ENCODE measurements at places on chromosomes 1 and 21. TPM values are rescaled to one million over a fixed set of nuclear protein-coding genes. Genes with fewer than 3 reads are reported as not detected.
A peak's percentile ranks its signal among the peaks of the same experiment; 100 is the strongest.

OR2C3 gene
- not detected for total RNA-seq

NMNAT2 gene
- total RNA-seq = 22.5 TPM

VTCN1 gene
- total RNA-seq = 3.6 TPM

GRCh38 chr21:26743524-26743923 is 101.7 kb downstream of the ADAMTS1 start:
- no peak for DNase-seq

- DNase-seq = no peak
Observed at GRCh38 chr1:181655756-181656155, 172.4 kb downstream of the CACNA1E start.

NCF2 gene
- 54.3 TPM for total RNA-seq

- no peak for DNase-seq
Observed at GRCh38 chr1:248739572-248740205, 15.9 kb downstream of the LYPD8 start.

MAEL gene
- total RNA-seq = not detected

DNA sequence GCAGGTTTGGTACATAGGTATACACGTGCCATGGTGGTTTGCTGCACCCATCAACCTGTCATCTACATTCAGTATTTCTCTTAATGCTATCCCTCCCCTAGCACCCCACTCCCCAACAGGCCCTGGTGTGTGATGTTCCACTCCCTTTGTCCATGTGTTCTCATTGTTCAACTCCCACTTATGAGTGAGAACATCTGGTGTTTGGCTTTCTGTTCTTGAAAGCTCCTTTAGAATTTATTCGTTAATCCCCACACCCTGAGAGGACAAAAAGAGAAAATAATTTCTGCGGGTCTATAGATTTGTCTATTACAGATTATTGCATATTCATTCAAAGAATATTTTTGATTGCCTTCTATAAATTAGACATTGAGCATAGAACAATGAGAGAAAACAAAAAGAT is 455.5 kb downstream of the PLPP3 start:
- DNase-seq = no peak

GRCh38 chr1:82786883-82787282 is 986.1 kb downstream of the ADGRL2 start:
- DNase-seq = no peak

MXRA8 gene
- 0.80 TPM for total RNA-seq

PUM1 gene
- total RNA-seq = 117 TPM

DNA sequence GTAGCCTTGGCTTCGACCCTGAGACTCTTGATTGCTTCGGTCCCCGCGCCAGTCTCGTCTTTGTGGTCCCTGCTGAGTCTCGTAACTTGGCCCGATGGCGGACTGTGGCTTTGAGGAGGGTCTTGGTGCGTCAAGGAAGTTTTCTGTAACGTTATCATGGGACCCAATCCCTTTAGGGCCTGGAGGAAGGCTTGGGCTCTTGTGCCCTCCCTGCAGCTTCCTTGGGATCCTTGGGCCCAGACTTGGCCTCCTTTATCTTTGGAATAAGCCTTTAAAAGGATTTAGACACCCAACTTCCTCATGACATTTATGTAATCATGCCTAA is 371 bp downstream of the ZMPSTE24 start:
- no peak for DNase-seq

DNA sequence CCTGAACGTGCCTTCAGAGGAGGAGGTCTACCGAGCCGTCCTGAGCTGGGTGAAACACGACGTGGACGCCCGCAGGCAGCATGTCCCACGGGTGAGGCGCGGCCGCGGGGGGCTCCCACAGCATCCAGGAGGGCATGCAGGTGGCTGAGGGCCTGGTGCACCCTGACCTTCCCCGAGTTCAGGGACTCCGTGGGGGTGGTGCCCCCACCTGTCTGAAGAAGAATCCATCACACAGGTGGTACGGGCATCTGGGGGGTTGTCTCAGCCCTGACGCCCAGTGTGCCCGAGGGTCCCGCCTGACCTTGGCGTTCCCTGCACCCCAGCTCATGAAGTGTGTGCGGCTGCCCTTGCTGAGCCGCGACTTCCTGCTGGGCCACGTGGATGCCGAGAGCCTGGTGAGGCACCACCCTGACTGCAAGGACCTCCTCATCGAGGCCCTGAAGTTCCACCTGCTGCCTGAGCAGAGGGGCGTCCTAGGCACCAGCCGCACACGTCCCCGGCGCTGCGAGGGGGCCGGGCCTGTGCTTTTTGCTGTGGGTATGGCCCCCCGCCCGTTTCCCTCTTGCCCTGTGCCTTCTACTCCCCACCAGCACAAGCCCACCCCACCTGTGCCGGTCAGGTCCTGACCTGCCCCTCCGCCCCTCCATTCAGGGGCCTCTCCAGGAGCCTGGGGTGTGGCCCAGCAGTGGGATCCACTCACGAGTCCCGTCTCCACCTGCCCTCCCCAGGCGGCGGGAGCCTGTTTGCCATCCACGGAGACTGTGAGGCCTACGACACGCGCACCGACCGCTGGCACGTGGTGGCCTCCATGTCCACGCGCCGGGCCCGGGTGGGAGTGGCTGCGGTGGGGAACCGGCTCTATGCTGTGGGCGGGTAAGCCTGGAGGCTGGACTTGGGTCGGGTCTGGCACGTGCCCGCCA is 2.3 kb downstream of the KLHL17 start:
- DNase-seq = no peak

DNA sequence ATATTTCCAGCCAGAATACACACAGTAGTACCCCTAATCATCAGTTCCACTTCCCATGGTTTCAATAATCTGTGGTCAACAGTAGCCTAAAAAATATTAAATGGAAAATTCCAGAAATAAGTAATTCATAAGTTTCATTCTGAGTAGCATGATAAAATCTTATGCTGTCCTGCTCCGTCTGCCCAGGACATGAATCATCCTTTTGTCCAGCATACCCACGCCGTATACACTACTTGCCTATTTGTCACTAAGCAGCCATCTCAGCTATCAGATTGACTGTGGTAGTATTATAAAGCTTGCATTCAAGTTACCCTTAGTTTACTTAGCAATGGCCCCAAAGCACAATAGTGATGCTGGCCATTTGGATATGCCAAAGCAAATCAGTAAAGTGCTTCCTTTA is 118.7 kb downstream of the SLC5A9 start:
- DNase-seq = no peak

DNA sequence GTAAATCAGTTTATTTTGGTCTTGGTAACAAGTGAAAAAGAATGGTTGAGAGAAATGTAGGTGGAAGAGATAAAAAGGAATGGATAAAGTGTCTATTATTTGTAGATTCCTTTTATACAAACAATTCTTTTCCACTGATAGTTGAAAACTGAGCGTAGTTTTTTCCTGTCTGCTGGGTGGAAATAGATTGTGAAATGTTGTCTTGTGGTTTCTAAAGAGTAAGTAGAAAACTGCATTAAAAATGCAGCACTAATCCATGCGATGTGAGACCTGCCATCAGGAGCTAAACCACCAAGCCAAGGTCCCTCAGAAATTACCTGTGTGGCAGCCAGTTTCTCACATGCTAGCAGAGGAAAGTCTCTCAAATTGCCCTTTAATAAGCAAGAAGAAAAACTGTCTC is 103.2 kb upstream of the SLC44A3 start:
- no peak for DNase-seq

- DNase-seq = no peak
Observed at GRCh38 chr1:32470431-32470830, 5.6 kb downstream of the ZBTB8B start.

- no peak for DNase-seq
Observed at GRCh38 chr21:29304597-29304996, 5.9 kb downstream of the BACH1 start.

GRCh38 chr21:34765619-34766018 is 96.8 kb downstream of the CLIC6 start:
- DNase-seq = no peak

DNA sequence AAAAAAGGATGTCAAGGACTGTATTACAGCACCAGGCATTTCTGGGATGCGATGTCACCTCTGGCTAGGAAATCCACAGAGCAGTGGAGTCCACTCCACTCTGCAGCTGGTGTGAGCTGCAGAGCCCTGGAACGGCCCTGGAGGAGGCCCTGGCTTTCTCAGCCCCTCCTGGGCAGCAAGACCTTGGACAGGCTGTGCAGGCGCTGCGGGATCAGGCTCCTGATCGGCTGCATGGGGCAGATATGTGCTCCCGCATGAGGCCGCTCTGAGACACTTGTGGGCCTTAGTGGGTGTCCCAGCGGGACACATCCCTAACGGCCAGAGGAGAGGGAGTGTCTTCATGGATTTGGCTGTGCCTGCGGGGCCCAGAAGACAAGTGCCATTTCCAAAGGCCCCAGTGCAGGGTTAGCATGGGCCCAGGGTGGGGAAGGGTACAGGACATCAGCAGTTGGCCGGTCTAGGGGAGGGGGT is 6.2 kb downstream of the DNMT3L start:
- DNase-seq = no peak

GRCh38 chr1:212286556-212287131 is 1.4 kb downstream of the PPP2R5A start:
- DNase-seq = no peak

- no peak for DNase-seq
Observed at GRCh38 chr1:54193453-54193852, 6.4 kb downstream of the CYB5RL start.

- no peak for DNase-seq
Observed at GRCh38 chr1:50603274-50604271, 180.3 kb upstream of the DMRTA2 start.

DNA sequence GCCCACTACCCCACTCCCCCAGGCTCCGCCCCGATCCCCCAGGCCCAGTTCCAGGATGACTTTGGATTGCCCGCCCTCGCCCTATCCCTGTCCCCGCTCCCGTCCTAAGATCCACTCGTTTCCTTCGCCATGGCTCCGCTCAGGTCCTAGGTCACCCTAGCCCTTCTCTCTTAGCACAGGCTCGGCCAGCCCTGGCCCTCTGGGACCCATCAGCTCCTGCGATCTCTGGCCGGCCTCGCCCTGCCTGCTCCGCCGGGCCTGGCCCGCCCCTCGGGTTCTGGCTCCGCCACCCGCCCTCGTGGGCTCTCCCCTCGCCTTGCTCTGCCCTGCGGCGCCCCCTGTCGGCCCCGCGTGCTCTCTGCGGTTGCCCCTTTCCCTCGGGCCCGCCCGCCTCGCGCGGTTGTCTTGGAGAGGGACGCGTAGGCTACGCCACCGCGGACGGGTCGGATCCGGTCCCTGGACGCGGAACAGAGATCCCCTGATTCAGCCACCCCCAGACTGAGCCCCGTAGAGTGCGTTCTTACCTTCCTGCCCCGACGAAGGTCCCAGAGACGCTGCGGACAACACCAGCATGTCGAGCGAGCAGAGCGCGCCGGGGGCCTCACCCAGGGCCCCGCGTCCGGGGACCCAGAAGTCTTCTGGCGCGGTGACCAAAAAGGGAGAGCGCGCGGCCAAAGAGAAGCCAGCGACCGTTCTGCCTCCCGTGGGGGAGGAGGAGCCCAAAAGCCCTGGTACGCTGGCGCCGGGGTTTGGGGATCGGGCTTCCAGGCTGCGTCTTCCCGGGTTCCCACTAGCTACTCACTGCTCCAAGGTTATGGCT is at the start of gene LRRC71:
Gene LRRC71 (plus strand): TSS at position 400 of the 820 bp plus-strand sequence. CDS start 172 bp downstream, at position 572.
- DNase-seq = no peak

SLAMF7 gene
- total RNA-seq = 1.7 TPM

DNA sequence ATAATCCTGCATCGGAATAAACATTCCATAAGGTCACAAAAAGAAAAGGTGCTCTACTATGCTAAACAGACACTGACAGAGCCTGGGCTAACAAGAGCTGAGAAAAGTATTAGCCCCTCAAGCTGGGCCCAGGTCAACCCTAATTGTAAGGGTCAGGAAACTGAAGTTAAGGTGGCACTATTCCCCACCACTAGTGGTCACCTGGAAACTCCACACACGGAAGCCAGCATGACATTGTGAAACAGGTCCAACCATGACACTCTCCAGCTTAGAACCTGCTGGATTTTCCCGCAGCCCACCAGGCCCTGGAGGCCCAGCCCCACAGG is 1.2 kb downstream of the PTTG1IP start:
- no peak for DNase-seq

GRCh38 chr1:67948151-67949080 is 102.0 kb downstream of the DIRAS3 start:
- no peak for DNase-seq

SPRR2E gene
- total RNA-seq = not detected

DNA sequence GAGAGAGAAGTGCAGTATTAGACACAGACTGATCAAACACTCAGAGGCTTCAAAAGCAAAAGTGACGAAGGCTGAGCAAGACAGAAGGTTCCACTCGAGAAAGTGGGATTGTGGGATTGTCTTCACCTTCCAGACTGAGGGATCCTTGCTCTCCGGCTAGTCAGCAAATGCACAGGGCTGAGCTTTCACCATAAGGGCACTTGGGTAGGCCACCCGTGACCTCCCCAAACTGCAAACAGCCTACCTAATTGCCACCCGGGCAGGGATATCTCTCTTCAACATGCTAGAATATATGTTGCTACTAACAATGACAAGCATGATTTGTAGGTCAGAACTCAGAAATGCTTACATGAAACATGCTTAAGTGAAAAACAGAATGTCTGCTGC is 35.3 kb upstream of the RIPK4 start:
- DNase-seq = no peak

- no peak for DNase-seq
Observed at GRCh38 chr1:1282998-1283397, 2.8 kb downstream of the SCNN1D start.

GRCh38 chr1:58852731-58853485 is 69.1 kb upstream of the JUN start:
- no peak for DNase-seq

FCGR3A gene
- not detected for total RNA-seq

GRCh38 chr1:34988147-34988546 is 3.0 kb upstream of the TMEM35B start:
- no peak for DNase-seq

PRAMEF5 gene
- total RNA-seq = not detected

LMX1A gene
- not detected for total RNA-seq

- no peak for DNase-seq
Observed at GRCh38 chr1:215569986-215570824, 3.1 kb downstream of the KCTD3 start.

DNA sequence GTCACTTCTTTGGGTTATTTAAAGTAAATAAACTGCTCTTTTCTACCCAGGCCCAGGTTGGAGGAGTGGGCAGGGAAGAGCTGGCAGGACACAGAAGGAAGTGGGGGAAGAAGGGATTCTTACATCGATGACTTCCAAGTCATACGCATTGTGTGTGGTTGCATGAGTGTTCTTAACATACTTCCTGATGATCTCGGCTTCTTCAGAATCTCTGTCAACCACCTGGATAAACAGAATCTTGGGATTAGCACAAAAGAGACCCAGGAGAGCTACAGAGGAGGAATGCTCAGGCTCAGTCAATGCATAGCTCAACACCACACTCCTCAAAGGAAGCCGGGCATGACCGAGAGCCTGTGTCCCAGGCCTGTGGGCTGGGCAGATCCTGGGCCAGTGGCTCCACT is 42.1 kb downstream of the PARP1 start:
- DNase-seq = no peak

DNA sequence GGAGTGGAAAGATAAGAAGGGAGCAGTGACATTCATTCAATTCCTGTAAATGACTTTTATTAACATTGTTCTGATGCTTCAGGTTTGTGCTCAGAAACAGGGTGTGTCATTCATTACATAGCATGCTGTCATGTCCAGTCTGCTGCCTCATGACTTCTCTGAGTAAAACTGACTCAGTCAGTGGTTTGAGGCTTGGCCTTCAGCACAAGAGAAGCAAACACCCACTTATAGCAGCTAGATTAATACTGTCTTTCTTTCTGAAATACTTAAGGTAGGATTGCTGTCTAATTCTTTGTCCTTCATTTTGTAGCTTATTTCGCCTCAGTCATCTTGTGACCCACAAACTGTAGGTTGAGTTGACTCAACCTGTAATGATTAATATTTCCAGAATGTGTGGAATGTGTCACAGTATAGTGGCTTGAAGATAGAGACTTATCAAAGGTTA is 32.9 kb downstream of the RASAL2 start:
- peak; percentile 92 for DNase-seq

GRCh38 chr1:151612501-151613281 is 841 bp downstream of the SNX27 start:
- no peak for DNase-seq
